Esophagus muscularis mucosa (tissue), 4 donors: ENCODE measurements at places on chromosomes 13 and 19. TPM values are rescaled to one million over a fixed set of nuclear protein-coding genes. Genes with fewer than 3 reads are reported as not detected.

- no peak for DNase-seq
Measured at GRCh38 chr13:111186305-111186935, 71.3 kb downstream of the ARHGEF7 start.

- DNase-seq: no peak
Measured at GRCh38 chr19:9849791-9850190, 14.7 kb downstream of the PIN1 start.

DNA sequence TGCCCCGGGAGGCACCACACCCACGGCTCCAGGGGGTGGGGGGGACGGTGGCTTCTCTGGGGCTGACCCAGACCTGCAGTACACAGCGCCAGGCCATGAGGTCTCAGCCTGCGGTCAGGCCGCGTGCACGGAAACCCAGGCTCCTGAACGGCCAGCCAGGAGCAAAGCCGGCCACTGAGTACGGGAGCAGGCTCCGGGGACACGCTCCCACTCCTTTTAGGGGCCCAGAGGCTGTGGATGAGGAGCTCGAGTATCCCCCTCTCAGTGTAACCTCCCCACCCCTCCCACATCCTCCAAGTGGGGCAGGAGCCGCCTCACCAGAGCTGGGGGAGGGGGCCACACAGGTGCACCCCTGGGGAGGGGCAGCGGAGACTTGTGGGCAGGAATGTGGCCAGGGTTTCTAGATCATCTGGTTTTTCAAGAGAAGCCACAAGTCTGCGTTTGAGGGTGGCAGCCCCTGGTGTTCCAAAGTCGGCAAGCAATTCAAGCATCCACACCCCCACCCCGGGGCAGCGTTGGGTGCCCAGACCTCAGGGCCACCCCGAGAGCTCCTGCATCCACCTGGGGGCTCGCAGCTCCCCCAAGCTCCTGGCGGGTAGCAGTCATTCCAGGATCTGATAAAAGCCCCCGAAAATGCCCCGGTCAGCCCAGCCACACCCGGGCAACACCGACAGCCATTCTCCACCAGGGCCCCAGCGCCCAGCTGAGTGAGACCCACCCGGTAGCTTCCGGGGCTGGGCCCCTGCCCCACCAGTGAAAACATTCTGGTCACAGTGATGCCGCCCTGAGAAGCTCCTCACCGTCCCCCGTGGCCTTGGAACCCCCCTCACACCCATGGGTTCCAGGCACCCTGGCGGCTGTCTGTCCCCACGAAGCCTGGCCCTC is 6.1 kb downstream of the SBNO2 start:
- DNase-seq: no peak

DNA sequence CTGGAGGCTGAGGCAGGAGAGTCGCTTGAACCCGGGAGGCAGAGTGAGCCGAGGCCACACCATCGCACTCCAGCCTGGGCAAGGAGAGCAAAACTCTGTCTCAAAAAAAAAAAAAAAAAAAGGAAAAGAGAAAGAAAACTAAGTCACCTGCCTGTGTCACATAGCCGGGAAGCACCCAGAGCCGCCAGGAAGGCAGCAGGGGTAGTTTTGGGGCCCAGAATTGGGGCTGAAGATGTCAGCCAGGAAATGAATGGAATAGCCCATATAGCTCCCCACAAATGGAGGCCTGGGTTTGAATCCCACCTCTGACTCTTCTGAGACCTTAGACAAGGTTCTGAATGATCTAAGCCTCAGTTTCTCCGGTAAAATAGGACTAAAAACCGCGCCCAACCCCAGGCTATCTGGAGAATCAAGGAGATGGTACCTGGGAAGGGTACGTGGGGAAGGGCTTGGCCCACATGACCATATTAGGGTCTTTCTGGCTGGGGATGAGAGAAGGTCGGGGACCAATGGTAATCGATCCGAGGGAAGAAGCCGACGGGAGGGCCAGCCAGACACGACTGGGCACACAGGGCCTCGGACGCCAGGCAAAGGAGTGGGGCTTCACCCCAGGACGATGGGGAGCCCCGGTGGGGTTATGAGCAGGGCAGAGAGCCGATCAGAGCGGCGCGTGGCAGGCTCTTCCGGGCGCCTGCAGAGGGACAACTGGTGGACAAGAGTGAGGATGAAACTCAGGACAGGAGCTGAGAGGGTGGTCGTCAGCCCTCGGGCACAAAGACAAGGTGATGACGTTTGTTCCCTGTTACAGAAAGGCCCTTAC is 14.4 kb downstream of the CCDC124 start:
- no peak for DNase-seq

DNA sequence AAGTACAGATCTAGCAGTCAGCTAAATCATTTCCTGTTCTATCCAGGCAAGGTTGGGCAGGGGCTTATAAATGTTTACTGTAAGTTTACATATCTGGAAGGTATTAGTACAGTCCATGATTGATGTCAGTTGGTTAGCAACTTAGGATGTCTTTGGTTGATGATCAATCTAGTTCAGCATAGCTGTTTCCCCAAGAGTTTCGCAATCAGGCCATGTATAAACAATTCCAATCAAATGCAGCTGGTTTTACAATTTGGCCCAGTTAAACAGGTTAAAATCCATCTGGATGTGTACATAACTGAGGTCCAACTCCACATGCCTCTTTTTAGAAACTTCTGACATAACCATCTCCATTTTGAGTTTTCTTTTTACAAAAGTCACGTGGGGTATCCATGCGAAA is 6.9 kb downstream of the ZNF221 start:
- no peak for DNase-seq

GRCh38 chr13:42405665-42406390 is 133.9 kb downstream of the AKAP11 start:
- no peak for DNase-seq

DNA sequence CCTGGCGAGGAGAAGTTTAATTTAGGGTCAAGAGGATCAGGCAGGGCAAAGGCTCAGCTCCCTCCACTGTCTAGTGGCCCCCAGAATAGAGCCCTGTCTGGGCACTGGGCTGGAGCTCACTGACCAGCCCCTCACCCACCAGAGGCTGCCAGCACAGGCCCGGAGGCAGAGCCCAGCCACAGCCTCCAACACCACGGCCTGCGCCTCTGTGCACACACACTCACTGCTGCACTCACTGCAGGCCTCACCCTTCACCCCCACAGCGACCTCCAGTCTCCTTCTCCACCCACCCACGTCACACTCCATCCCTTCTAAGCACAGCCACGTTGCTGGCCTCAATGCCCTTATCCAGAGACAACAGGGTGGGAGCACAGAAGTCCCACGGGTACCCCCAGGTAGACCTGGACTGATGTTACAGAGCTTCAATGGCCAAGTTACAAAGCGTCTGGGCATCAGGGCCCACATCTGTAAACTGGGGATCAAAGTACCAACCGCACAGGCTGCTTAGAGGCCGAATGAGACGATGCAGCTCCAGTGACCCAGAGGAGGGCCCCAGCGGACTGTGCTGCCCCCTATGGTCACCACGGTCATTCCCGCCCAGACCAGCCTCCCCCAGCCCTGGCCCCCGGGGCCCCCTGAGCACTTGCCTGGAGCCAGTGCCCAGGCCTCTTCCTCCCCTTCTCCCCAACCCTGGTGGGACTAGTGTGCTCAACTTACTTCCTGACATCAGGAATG is 4.5 kb upstream of the PRKD2 start:
- DNase-seq: no peak

CPB2 gene
- not detected for total RNA-seq
